ENCODE measurements at places on chromosomes 6 and 20. TPM values are rescaled to one million over a fixed set of nuclear protein-coding genes. Genes with fewer than 3 reads are reported as not detected.

Gene SLC17A3
- polyA plus RNA-seq, result not detected

Gene POFUT1
- 24.4 TPM for polyA plus RNA-seq

Gene TSHZ2
- polyA plus RNA-seq, result 0.05 TPM

Gene RBPJL
- not detected for polyA plus RNA-seq

Gene CPNE5
- 10.6 TPM for polyA plus RNA-seq

Gene LAMA5
- polyA plus RNA-seq, result 1.4 TPM

Gene TOMM34
- polyA plus RNA-seq, result 73.8 TPM

Gene CD93
- 0.30 TPM for polyA plus RNA-seq

Gene ARMC12
- polyA plus RNA-seq, result 0.10 TPM

Gene SEL1L2
- polyA plus RNA-seq, result not detected

Gene IL17F
- polyA plus RNA-seq, result 0.20 TPM

Gene GPLD1
- 0.53 TPM for polyA plus RNA-seq

Gene TCP11
- not detected for polyA plus RNA-seq

Gene FAXC
- 0.19 TPM for polyA plus RNA-seq

Gene MACROD2
- polyA plus RNA-seq, result 1.7 TPM

Gene BCAS1
- polyA plus RNA-seq, result 1.5 TPM

Gene MAS1
- polyA plus RNA-seq, result not detected

Gene CABLES2
- 2.2 TPM for polyA plus RNA-seq

Gene KCNK15
- not detected for polyA plus RNA-seq

Gene TAAR1
- polyA plus RNA-seq, result not detected

Gene LHFPL5
- not detected for polyA plus RNA-seq

Gene CBFA2T2
- polyA plus RNA-seq, result 5.5 TPM

Gene SMIM13
- polyA plus RNA-seq, result 4.7 TPM

Gene CDSN
- not detected for polyA plus RNA-seq

Gene CAGE1
- polyA plus RNA-seq, result 0.08 TPM

Gene MCHR2
- polyA plus RNA-seq, result not detected
